Thyroid gland (tissue), 4 donors: ENCODE measurements at places on chromosomes 7 and 10. TPM values are rescaled to one million over a fixed set of nuclear protein-coding genes. Genes with fewer than 3 reads are reported as not detected.

Gene CYP26C1
- total RNA-seq: not detected

Gene RRP12
- 10.1 TPM for total RNA-seq

Gene LOXL4
- 20.5 TPM for total RNA-seq

Gene OPN4
- total RNA-seq: not detected

Gene GPR37
- total RNA-seq: not detected

Gene AP3M1
- total RNA-seq: 35.2 TPM

Gene IQUB
- 11.7 TPM for total RNA-seq

Gene DGKB
- total RNA-seq: 0.49 TPM

Gene RARRES2
- total RNA-seq: 54.4 TPM

Gene BAMBI
- total RNA-seq: 0.92 TPM

Gene SPOCK2
- total RNA-seq: 17.6 TPM

Gene AMZ1
- 1.2 TPM for total RNA-seq

Gene PLXDC2
- 91.0 TPM for total RNA-seq

Gene STAG3
- 1.5 TPM for total RNA-seq

Gene SFRP5
- total RNA-seq: not detected

Gene EPHA1
- 17.2 TPM for total RNA-seq

Gene FUOM
- 7.4 TPM for total RNA-seq

Gene ATRNL1
- total RNA-seq: 3.6 TPM

Gene INMT
- 47.3 TPM for total RNA-seq

Gene CLCN1
- not detected for total RNA-seq

Gene CYP3A4
- not detected for total RNA-seq

Gene NYAP1
- total RNA-seq: 1.0 TPM

Gene AOAH
- 12.9 TPM for total RNA-seq

Gene JCAD
- 27.6 TPM for total RNA-seq

Gene FAM25A
- not detected for total RNA-seq

Gene TRIM50
- total RNA-seq: 1.7 TPM

Gene DBF4
- total RNA-seq: 8.8 TPM

Gene HOXA4
- 1.2 TPM for total RNA-seq

Gene CTBP2
- total RNA-seq: 136 TPM

Gene TFEC
- 5.0 TPM for total RNA-seq

Gene CELF2
- 33.0 TPM for total RNA-seq

Gene PALD1
- total RNA-seq: 10.7 TPM

Gene CPN1
- not detected for total RNA-seq

Gene FXYD4
- total RNA-seq: not detected

Gene GJD4
- total RNA-seq: not detected

Gene PLEKHS1
- total RNA-seq: not detected

Gene CTNNA3
- 0.13 TPM for total RNA-seq

Gene AKR1D1
- not detected for total RNA-seq

Gene ANK3
- total RNA-seq: 118 TPM

Gene NODAL
- total RNA-seq: not detected

Gene PNLIPRP2
- not detected for total RNA-seq

Gene ASIC3
- total RNA-seq: 1.5 TPM

Gene HOGA1
- 4.5 TPM for total RNA-seq

Gene FOXP2
- 24.7 TPM for total RNA-seq

Gene DRGX
- total RNA-seq: not detected
